Sigmoid colon (tissue), 7 donors: ENCODE measurements at places on chromosomes 2 and 18. TPM values are rescaled to one million over a fixed set of nuclear protein-coding genes. Genes with fewer than 3 reads are reported as not detected.

The CYP26B1 gene
- 5.0 TPM for total RNA-seq

The CAB39 gene
- 77.9 TPM for total RNA-seq

The CNGA3 gene
- 3.6 TPM for total RNA-seq

The ALPI gene
- not detected for total RNA-seq

The SCN7A gene
- total RNA-seq = 117 TPM

The MEP1B gene
- total RNA-seq = not detected

The PLA2R1 gene
- total RNA-seq = 19.7 TPM

- DNase-seq = no peak
- no peaks in the 10 kb centered on the region for H3K4me1 ChIP-seq
- no peak overlapping the region for H3K4me3 ChIP-seq
Observed at GRCh38 chr2:99448556-99448955, 41.3 kb downstream of the REV1 start.

GRCh38 chr2:61620244-61621159 lies 82.3 kb upstream of the XPO1 start:
- no peak overlapping the region for H3K4me3 ChIP-seq
- no peak for DNase-seq
- H3K36me3 ChIP-seq = no peaks in the 10 kb centered on the region
- H3K27ac ChIP-seq = no peak overlapping the region

GRCh38 chr18:7272311-7273049 lies 41.6 kb downstream of the LRRC30 start:
- DNase-seq = peak; percentile 85
- H3K27ac ChIP-seq = peak overlapping the region; percentile 80
- H3K36me3 ChIP-seq = no peaks in the 10 kb centered on the region
- peaks cover 10% of the 10 kb centered on the region for H3K4me1 ChIP-seq

DNA sequence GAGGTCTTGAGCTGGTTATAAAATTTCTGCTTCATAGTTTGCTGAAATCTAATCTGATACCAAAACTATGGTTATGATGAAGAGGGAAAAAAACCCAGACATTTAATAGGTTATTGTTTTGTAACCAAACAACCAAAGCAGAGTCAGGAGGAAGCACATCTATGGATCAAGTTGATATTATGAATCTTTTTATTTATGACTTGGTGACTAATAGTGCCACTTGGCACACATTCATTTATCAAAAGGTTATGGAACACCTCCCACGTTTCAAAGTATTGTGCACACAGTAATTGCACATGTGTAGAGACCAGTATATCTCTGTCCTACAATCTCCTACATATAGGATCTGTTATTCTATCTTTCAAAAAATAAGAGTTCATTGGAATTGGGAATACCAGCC lies 93.0 kb downstream of the DPP4 start:
- no peak overlapping the region for H3K4me3 ChIP-seq
- H3K27ac ChIP-seq = no peak overlapping the region
- no peak for DNase-seq
- H3K27me3 ChIP-seq = no peaks in the 10 kb centered on the region

DNA sequence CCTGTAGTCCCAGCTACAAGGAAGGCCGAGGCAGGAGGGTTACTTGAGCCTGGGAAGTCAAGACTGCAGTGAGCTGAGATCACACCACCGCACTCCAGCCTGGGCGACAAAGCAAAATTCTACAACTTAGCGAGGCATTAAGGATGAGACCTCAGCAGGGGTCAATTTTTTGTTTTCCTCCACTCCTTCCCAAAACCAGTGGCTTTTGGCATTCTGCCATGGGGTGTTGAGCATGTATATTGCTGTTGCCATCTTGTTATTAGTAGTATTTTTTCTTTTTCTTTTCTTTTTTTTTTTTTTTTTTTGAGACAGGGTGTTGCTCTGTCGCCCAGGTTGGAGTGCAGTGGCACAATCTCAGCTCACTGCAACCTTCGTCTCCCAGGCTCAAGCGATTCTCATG lies 8.9 kb upstream of the GIGYF2 start:
- H3K36me3 ChIP-seq = no peaks in the 10 kb centered on the region
- H3K27me3 ChIP-seq = no peaks in the 10 kb centered on the region
- DNase-seq = no peak
- no peak overlapping the region for H3K4me3 ChIP-seq

GRCh38 chr2:86337244-86337835 lies at the start of gene REEP1:
TSS of gene REEP1 (minus strand) at chr2:86337626. CDS start at chr2:86337510, 116 bp downstream.
- peaks cover 21% of the 10 kb centered on the region for H3K4me1 ChIP-seq
- H3K27ac ChIP-seq = peak within 1 kb of the TSS; percentile 79
- peaks cover 5% of the 10 kb centered on the region for H3K27me3 ChIP-seq
- H3K4me3 ChIP-seq = peak within 1 kb of the TSS; percentile 59

DNA sequence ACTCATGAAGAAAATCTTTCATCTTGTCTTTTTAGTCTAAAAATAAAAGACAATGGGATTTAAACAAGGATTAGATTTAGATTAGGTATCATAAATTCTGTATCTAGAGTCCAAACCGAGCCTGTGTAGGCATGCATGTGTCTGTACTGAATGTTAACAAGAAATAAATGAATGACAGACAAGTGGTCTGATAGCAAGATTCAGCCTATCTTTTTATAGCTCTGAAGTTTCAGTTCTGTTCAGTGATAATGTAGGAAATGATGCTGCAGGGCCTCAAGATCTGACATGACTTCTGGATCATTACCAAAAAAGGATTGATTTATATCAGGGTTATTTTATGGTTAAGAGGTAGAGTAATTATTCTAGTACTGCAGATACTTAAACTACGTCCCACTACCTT lies 137.0 kb upstream of the ATP5MC3 start:
- H3K4me1 ChIP-seq = no peaks in the 10 kb centered on the region
- no peak for DNase-seq
- H3K4me3 ChIP-seq = no peak overlapping the region
- H3K27ac ChIP-seq = no peak overlapping the region
- no peaks in the 10 kb centered on the region for H3K36me3 ChIP-seq

- no peak for DNase-seq
- no peak overlapping the region for H3K4me3 ChIP-seq
- no peaks in the 10 kb centered on the region for H3K4me1 ChIP-seq
- H3K36me3 ChIP-seq = no peaks in the 10 kb centered on the region
Observed at GRCh38 chr18:2102022-2102421, 469.3 kb downstream of the METTL4 start.

GRCh38 chr2:238938401-238939055 lies 90.6 kb downstream of the TWIST2 start:
- H3K4me1 ChIP-seq = peaks cover 7% of the 10 kb centered on the region
- no peak overlapping the region for H3K4me3 ChIP-seq

GRCh38 chr2:134460583-134460998 lies 206.7 kb downstream of the MGAT5 start:
- no peak overlapping the region for H3K27ac ChIP-seq
- H3K4me1 ChIP-seq = no peaks in the 10 kb centered on the region
- no peak overlapping the region for H3K4me3 ChIP-seq
- H3K36me3 ChIP-seq = no peaks in the 10 kb centered on the region
- no peaks in the 10 kb centered on the region for H3K27me3 ChIP-seq

GRCh38 chr2:8884812-8885211 lies 47.4 kb upstream of the KIDINS220 start:
- no peak overlapping the region for H3K27ac ChIP-seq
- no peak overlapping the region for H3K4me3 ChIP-seq
- peaks cover 6% of the 10 kb centered on the region for H3K36me3 ChIP-seq
- DNase-seq = no peak
- H3K27me3 ChIP-seq = no peaks in the 10 kb centered on the region
- H3K4me1 ChIP-seq = no peaks in the 10 kb centered on the region

DNA sequence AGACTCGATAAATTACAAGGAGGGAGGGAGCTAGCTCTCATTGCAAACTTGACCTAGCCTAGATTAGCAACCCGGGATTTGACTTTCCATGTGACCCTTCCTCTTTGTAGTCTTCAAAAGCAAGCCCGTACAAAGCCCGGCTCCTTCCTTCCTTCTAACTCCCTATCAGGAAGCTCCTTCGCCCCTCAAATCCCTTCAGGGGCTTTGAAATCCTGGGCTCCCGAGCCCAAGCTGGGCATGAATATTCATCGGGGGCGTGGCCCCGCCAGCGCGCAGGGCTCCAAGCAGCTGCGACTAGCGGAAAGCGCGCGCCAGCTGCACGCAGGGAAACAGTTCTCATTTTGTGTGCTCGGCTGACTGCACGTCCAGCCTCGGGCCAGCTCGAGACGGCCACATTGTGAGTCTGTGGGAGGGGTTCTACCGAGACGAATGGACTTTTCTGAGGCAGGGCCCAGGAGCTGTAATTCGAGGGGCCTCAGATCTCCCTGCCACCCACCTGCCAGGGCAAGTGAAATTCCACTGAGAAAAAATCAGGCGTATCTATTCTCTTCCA lies 84.0 kb upstream of the PELI1 start:
- DNase-seq = peak; percentile 92
- H3K4me1 ChIP-seq = no peaks in the 10 kb centered on the region
- H3K4me3 ChIP-seq = peak overlapping the region; percentile 38
- H3K27ac ChIP-seq = peak overlapping the region; percentile 76
